Cardiac septum (tissue), 1 donor: ENCODE measurements at places on chromosomes 6 and 20.

- DNase-seq: no peak
Measured at GRCh38 chr6:98146656-98147055, 687.7 kb upstream of the POU3F2 start.

DNA sequence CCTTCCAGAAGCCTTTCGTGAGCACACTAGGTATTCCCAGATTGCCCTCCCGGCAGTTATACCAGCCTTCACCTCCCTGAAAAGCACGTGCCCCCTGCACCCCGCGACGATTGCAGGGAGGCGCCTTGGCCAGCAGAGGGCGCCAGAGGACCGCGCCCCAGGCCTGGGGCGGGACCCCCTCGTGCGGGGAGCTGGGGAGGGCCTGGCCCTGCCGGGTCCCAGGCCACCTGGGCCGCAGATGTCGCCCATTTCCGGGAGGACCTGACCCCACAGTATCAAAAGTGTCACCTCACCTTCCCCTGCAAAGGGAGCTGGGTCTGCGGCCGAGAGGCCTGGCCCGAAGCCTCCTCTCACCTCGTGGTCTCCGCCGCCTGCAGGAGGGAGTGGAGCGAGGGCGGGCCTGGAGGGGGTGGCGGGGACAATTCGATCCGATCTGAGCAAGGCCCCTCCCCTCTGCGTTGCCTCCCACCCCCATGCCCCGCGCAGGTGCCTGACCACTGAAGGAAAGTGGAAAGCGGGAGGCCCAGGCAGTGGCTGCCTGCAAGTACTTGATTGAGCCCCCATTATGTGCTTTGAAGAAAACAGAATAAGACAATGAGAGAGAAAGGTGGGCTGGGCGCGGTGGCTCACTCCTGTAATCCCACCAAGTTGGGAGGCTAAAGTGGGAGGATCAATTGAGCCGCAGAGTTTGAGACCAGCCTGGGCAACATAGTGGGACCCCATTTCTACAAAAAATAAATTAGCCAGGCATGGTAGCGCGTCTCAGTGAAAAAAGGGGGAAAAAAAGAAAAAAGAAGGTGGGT, 3.5 kb upstream of the SNAI1 start:
- no peak for DNase-seq

GRCh38 chr6:54619102-54619501, 227.5 kb upstream of the FAM83B start:
- no peak for DNase-seq

GRCh38 chr20:51184289-51184688, 161.4 kb upstream of the KCNG1 start:
- no peak for DNase-seq

- no peak for DNase-seq
Measured at GRCh38 chr6:2581611-2582010, 169.1 kb downstream of the MYLK4 start.

GRCh38 chr20:17762243-17762872, 62.6 kb downstream of the BANF2 start:
- no peak for DNase-seq

DNA sequence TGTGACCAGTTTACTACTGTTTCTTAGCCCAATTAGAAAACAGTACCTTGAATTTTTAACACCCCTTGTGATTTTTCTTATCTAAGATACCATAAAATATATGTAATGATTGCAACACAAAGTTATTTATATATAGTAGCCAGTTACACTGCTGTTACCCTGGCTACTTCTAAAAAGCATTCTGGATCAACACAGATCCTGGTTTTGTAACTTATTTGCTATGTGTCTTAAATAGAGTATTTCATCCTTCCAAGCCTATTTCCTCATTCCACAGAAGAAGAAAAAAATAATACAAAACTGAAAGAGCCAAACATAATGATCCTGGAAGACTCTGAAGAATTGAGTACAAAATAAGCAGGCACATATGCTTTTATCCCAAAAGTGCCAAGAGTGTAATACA, 19.0 kb upstream of the GSTA4 start:
- DNase-seq: no peak

DNA sequence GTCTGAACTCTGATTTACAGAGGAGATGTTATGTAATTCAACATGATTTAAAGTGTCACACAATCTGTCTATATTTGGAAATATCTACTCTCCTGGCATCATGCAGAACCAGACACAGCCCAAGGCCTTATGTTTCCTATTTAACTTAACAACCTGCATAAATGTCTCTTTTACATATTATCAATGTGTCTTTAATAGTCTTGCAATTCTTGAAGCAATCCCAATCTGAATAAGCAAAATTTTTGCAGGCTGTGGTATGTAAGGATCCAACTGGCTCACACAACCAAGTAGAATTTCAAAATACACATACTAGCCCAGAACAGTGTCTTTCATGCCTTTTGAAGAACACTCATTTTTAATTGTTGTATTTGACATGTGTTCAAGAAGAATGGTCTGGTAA, 443.2 kb downstream of the MAFB start:
- DNase-seq: no peak

- no peak for DNase-seq
Measured at GRCh38 chr6:138818496-138819194, 22.8 kb downstream of the ECT2L start.

- no peak for DNase-seq
Measured at GRCh38 chr6:132361101-132361500, 40.2 kb downstream of the MOXD1 start.
